ENCODE measurements at places on chromosomes 4 and X. TPM values are rescaled to one million over a fixed set of nuclear protein-coding genes. Genes with fewer than 3 reads are reported as not detected.

The NAP1L2 gene
- polyA plus RNA-seq: not detected

The ZCCHC12 gene
- polyA plus RNA-seq: not detected

The NAP1L5 gene
- 0.18 TPM for polyA plus RNA-seq

The GRIA3 gene
- not detected for polyA plus RNA-seq

The TRPC5OS gene
- not detected for polyA plus RNA-seq

The PLXNA3 gene
- 0.02 TPM for polyA plus RNA-seq

The BEND4 gene
- 0.07 TPM for polyA plus RNA-seq

The HADH gene
- 19.4 TPM for polyA plus RNA-seq

The PNMA5 gene
- polyA plus RNA-seq: not detected
